Psoas muscle (tissue), 8 donors: ENCODE measurements at places on chromosomes 6 and 20. TPM values are rescaled to one million over a fixed set of nuclear protein-coding genes. Genes with fewer than 3 reads are reported as not detected.

The XKR7 gene
- polyA plus RNA-seq = under 0.01 TPM

The TMEM200A gene
- polyA plus RNA-seq = 0.11 TPM

The PEDS1 gene
- 23.8 TPM for polyA plus RNA-seq

The SPTLC3 gene
- 0.30 TPM for polyA plus RNA-seq

The SGK2 gene
- 0.04 TPM for polyA plus RNA-seq

The TMEM63B gene
- 23.5 TPM for polyA plus RNA-seq

The CRIP3 gene
- polyA plus RNA-seq = 0.05 TPM

The DNAH8 gene
- not detected for polyA plus RNA-seq

The TSPO2 gene
- polyA plus RNA-seq = not detected

The ECT2L gene
- not detected for polyA plus RNA-seq

The PLCB4 gene
- 0.90 TPM for polyA plus RNA-seq

The HCRTR2 gene
- not detected for polyA plus RNA-seq

The CLPSL2 gene
- not detected for polyA plus RNA-seq

The LTB gene
- polyA plus RNA-seq = 0.08 TPM

The EPHA7 gene
- 0.07 TPM for polyA plus RNA-seq

The DDRGK1 gene
- 71.7 TPM for polyA plus RNA-seq

The SPAG4 gene
- polyA plus RNA-seq = 0.49 TPM

The HLA-DRA gene
- 43.0 TPM for polyA plus RNA-seq

The RAB32 gene
- 4.6 TPM for polyA plus RNA-seq

The BAG2 gene
- 17.6 TPM for polyA plus RNA-seq

The SLC35F1 gene
- 0.05 TPM for polyA plus RNA-seq

The INSM1 gene
- polyA plus RNA-seq = not detected

The LPA gene
- not detected for polyA plus RNA-seq

The BFSP1 gene
- 0.18 TPM for polyA plus RNA-seq

The RIPOR3 gene
- polyA plus RNA-seq = 5.6 TPM

The SLC22A3 gene
- 43.7 TPM for polyA plus RNA-seq

The SAMD10 gene
- polyA plus RNA-seq = 5.5 TPM

The GPR63 gene
- 0.03 TPM for polyA plus RNA-seq

The MYCT1 gene
- 7.3 TPM for polyA plus RNA-seq

The VGLL2 gene
- polyA plus RNA-seq = 13.1 TPM

The ATP6V1G2 gene
- polyA plus RNA-seq = 0.95 TPM

The COL21A1 gene
- polyA plus RNA-seq = 1.1 TPM

The GPR6 gene
- not detected for polyA plus RNA-seq

The GRIK2 gene
- 1.1 TPM for polyA plus RNA-seq

The DYNLT2 gene
- polyA plus RNA-seq = 1.4 TPM

The SYCP2 gene
- polyA plus RNA-seq = 0.29 TPM

The POU5F1 gene
- polyA plus RNA-seq = 0.89 TPM

The TP53TG5 gene
- polyA plus RNA-seq = 0.16 TPM

The ELOVL2 gene
- 0.74 TPM for polyA plus RNA-seq

The SLC26A8 gene
- polyA plus RNA-seq = not detected

The C4B gene
- 3.3 TPM for polyA plus RNA-seq

The ZSCAN9 gene
- 10.4 TPM for polyA plus RNA-seq

The OR2B6 gene
- not detected for polyA plus RNA-seq

The NDUFAF4 gene
- 67.9 TPM for polyA plus RNA-seq

The B3GAT2 gene
- polyA plus RNA-seq = 0.04 TPM

The PNLDC1 gene
- 0.25 TPM for polyA plus RNA-seq
